ENCODE measurements at places on chromosomes 6 and 20.

DNA sequence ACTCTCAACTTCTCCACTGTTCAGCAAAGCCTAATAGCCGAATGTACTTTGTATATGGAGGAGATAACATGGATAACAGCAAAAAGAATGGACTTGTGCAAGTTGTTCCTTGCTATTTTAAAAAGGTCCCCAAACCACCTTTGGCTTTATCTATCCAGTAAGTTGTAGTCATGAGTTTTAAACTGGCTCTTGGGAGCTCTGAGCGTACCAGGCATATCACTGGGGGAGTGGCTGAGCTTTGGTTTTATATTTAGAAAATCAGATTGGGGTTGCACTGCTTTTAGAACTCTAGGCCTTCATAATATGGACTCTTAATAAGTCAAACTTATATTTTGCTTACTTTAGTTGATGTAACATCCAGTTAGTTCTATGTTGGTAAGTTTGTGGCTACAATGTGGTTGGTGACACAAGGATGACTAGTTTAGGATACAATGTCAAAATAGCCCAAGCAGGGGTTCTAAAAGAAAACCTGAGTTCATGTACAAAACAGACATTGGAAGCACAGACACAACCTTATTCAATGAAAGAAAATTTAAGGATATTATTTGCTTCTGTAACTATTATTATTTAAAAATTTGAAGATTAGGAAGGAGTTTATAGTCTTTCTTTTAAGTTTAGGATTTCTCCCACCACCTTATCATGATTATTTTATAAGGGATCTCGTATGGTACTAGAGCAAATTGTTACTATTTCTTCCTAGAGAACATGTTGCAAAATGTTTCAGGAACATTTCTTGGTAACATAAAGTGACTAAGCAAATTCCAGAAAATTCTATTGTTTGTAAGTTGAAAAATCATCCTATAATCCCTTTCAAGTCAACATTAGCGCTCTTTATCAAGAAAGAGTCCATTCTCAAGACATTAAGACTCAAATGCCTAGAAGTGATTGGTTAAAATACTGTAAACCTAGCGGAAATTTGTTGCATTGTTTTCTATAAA, 165.8 kb upstream of the SUPT3H start:
- H3K27me3 ChIP-seq, result no peaks in the 10 kb centered on the region
- DNase-seq, result no peak

DNA sequence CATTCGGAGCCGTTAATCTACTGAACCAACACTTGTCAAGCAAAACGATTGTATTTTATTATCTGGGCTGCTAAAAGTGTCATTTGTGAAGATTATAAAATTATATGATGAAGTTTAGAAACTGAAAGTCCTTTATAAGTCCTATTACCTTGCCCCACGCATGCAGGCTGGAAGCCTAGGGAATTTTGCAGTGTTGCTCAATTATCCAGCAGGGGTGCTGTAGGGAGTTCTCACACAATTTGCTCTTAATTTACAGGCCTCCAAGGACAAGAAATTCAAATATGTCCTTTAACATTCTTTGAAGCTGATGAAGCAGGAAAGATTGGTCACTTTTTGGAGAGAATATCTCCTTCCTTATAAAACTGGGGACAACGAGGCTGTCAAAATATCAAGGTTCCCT, 368.9 kb downstream of the LMBRD1 start:
- no peaks in the 10 kb centered on the region for H3K27me3 ChIP-seq
- peaks cover 7% of the 10 kb centered on the region for H3K4me1 ChIP-seq
- H3K4me3 ChIP-seq, result no peak overlapping the region
- DNase-seq, result no peak
- no peak overlapping the region for H3K27ac ChIP-seq

DNA sequence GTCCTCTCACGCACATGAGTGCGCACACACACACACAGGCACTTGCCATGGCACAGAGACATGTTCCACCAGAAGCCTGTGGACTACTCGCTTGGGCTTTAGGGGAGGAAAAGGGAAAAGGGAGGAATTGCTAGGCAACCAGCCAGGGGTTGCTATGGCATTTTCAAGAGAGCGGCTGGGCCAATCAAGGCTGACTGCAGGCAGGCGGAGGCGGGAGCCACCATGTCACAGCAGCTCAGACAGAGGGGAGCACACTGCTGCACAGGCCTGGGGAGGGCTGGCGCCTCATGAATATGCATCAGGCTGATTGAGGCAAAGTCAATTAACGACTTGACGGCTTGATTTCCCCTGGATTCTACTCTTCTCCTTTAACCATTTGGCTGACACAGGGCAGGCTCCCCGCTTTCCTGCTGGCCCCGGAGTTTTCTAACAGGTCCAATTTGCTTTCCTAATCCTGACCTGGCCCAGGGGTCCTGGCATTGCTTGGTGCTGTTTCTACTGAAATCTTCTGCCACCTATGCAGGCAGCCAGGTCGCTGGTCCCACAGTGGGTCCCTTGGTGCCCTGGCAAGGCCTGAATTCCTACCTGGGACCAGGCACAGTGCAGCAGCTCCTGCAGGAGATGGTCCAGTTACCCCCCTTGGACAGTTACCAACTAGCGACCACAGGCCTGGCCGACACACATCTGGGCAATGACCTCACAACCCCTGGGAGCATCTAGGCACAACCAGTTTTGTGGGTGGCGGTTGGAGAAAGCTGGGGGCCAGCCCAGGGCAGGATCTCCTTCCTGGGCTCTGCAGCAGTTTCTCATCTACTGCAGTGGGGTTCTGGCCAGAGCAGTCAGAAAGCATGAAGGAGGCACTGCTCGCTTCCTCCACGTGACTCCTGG, 52.1 kb downstream of the YTHDF1 start:
- no peak overlapping the region for H3K4me3 ChIP-seq
- H3K27me3 ChIP-seq, result peaks cover 77% of the 10 kb centered on the region
- H3K27ac ChIP-seq, result no peak overlapping the region
- no peaks in the 10 kb centered on the region for H3K36me3 ChIP-seq

GRCh38 chr6:105692613-105693215, 289.8 kb upstream of the PREP start:
- peaks cover 16% of the 10 kb centered on the region for H3K4me1 ChIP-seq
- H3K4me3 ChIP-seq, result no peak overlapping the region
- H3K27me3 ChIP-seq, result no peaks in the 10 kb centered on the region
- no peak overlapping the region for H3K27ac ChIP-seq

GRCh38 chr6:11744753-11745152, 33.9 kb downstream of the ADTRP start:
- no peak overlapping the region for H3K4me3 ChIP-seq
- H3K4me1 ChIP-seq, result no peaks in the 10 kb centered on the region
- H3K27ac ChIP-seq, result no peak overlapping the region
- no peaks in the 10 kb centered on the region for H3K36me3 ChIP-seq
- H3K27me3 ChIP-seq, result no peaks in the 10 kb centered on the region
- DNase-seq, result no peak

GRCh38 chr6:6191476-6191875, 129.0 kb downstream of the F13A1 start:
- no peak overlapping the region for H3K27ac ChIP-seq
- H3K4me3 ChIP-seq, result no peak overlapping the region
- H3K27me3 ChIP-seq, result no peaks in the 10 kb centered on the region
- H3K36me3 ChIP-seq, result no peaks in the 10 kb centered on the region

- no peak overlapping the region for H3K4me3 ChIP-seq
- no peaks in the 10 kb centered on the region for H3K27me3 ChIP-seq
- no peak overlapping the region for H3K27ac ChIP-seq
- no peaks in the 10 kb centered on the region for H3K36me3 ChIP-seq
- H3K4me1 ChIP-seq, result no peaks in the 10 kb centered on the region
- no peak for DNase-seq
These were observed 112.2 kb downstream of the TASP1 start for GRCh38 chr20:13526551-13526950.

DNA sequence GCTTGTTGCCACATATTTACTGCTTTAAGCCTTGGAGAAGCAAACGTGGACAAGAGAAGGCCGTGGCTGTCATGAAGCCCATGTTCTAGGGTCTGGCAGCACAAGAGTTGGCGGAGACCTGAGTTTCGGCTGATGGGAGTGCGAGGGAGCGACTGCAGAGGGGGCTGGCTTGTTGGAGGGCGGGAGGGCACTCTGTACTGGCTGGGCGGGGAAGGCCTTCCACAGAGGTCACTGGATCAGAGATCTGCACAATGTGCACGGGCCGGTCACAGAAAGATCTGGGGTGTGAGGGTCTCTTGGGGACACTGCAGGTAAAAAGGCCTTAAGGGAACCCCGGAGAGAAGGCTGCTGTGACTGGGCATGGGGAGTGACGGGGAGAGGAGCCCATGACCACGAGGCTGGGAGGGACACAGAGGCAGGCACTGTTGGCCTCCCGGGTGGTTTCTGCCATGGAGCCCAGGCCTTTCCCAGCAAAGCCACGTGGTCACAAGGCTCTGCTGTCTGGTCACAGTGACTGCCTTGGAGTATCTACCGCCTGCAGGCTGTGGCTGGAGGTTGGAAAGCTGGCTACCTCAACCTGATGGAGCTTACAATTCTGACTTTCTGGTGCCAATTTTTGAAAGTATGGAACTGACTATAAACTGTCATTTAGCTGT, 23.8 kb downstream of the FOXC1 start:
- no peaks in the 10 kb centered on the region for H3K36me3 ChIP-seq
- DNase-seq, result no peak
- H3K27ac ChIP-seq, result no peak overlapping the region
- no peaks in the 10 kb centered on the region for H3K4me1 ChIP-seq

DNA sequence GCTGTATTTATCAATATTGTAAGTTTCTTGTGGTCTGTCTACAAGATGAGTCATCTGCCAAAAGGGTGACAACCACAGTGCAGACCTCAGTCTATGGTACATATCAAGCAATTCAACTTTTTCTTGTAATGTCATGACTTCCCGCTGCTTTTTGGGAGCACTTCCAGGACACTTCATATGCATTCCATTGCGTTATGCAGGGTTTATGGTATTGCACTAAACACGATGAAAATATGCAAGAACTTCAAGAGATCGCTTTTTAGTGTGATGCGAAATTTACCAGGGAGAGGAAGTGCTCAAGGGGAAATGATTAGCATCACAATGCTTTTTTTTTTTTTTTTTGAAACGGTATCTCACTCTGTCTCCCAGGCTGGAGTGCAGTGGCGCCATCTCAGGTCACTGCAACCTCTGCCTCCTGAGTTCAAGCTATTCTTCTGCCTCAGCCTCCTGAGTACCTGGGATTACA, 166.5 kb downstream of the TFAP2A start:
- H3K36me3 ChIP-seq, result no peaks in the 10 kb centered on the region
- no peaks in the 10 kb centered on the region for H3K27me3 ChIP-seq
- DNase-seq, result no peak

DNA sequence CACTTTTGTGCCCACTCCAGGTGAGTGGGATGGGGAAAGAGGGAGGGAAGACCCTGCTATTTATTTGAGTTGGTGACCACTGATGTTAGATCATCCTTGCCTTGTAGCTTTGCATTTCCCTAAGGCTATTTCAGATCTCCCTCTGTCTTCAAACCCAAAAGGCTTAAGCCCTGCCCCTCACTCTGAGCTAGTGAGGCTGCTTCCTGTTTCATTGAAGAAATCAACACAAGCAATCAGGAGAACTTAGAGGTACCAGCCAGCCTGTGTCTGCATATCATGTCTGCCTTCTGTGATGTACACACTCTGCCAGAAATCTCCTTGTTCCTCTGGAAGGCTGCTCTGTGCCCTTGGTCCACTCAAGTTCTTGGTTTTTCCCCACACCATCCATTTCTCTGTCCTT, 135.3 kb downstream of the ARID1B start:
- no peaks in the 10 kb centered on the region for H3K36me3 ChIP-seq
- DNase-seq, result peak; percentile 10
- peak overlapping the region; percentile 19 for H3K27ac ChIP-seq
- peaks cover 16% of the 10 kb centered on the region for H3K4me1 ChIP-seq
- no peaks in the 10 kb centered on the region for H3K27me3 ChIP-seq

DNA sequence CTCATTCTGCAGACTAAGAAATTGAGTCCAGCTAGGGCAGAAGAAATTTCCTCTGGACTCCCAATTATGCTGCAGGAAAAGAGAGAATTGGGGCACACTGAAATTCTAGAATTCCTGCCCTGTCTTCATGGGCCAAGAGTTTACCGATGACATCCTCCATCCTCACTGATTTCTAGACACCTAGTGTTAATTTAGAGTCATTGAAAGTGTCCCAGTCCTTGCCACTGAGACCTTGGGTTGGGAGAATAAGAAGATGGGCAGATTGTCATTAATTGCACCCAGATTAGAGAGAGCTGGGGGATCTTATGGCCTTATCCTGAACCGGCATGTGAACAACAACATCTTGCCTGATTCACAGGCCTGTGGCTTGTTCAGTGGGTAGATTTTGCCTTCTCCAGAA, 29.0 kb downstream of the ANGPT4 start:
- H3K36me3 ChIP-seq, result no peaks in the 10 kb centered on the region
- DNase-seq, result no peak
- no peak overlapping the region for H3K4me3 ChIP-seq

DNA sequence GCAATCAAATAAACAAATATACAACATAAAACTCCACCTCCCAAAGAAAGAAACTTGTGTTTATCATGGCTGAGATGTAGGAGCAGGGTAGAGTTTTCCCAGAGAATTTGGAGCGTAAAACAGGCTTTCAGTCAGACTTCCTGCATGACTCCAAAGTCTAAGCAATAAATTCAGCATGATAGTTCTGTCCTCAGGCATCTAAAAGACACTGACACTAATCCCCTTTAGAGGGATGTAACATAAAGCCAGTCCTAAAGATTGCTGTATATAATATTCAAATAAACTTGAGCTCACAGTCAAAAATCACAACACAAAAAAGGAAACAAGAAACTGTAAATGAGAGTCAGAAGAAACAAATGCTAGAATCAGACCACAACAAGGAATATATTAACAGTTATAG, 234.4 kb downstream of the CENPW start:
- no peak overlapping the region for H3K27ac ChIP-seq
- no peak for DNase-seq
- no peaks in the 10 kb centered on the region for H3K36me3 ChIP-seq

GRCh38 chr6:137806914-137807682, 60.0 kb upstream of the TNFAIP3 start:
- no peaks in the 10 kb centered on the region for H3K27me3 ChIP-seq
- no peak for DNase-seq
- H3K4me1 ChIP-seq, result peaks cover 22% of the 10 kb centered on the region
- no peak overlapping the region for H3K4me3 ChIP-seq

DNA sequence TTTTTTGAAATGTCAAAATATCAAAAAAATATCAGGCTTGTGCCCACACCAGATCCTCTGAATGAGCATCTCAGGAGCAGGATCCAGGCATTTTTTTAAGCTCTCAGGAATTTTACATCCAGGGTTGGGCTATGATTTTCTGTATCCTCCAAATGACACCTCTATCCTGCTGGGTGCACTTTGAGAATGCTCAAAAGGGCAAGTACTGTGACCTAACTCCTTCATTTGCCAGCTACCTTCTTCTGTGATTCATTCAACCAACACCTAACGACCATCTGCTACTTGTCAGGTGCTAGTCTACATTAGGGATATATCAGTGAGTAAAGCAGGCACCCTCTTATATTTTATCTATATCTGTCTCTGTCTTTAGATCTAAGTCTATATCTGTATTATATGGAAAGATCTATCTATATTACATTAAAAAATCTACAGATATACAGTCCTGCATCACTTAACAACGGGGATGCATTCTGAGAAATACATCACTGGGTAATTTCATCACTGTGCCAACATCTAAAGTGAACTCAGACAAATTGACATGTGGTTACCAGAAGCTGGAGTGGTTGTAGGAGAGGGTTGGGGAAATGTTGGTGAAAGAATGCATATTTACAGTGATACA, 131.6 kb downstream of the KIF16B start:
- H3K4me1 ChIP-seq, result no peaks in the 10 kb centered on the region
- H3K27me3 ChIP-seq, result no peaks in the 10 kb centered on the region
- no peak overlapping the region for H3K27ac ChIP-seq
- no peak overlapping the region for H3K4me3 ChIP-seq
- H3K36me3 ChIP-seq, result no peaks in the 10 kb centered on the region
